ENCODE measurements at places on chromosomes 2 and 18.

- no peak for DNase-seq
Observed at GRCh38 chr18:3529601-3530000, 79.6 kb downstream of the TGIF1 start.

DNA sequence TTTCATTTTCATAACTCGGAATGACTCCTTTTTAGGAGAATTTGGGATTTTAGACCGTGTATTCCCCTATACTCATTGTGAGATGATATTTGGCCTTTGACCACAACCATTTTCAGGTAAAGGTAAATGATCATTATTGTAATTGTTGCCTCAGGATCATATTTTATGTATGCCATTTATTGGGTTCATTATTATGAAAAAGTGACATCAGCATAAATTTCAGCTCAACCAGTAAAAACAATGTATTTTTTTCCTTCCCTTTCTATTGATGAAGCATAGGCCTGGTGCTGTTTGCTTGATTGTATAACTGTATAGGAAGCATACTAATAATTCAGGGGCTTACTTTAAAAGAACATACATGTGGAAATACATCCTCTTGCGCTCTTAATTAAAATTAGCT, 832.9 kb upstream of the FANCL start:
- no peak for DNase-seq

DNA sequence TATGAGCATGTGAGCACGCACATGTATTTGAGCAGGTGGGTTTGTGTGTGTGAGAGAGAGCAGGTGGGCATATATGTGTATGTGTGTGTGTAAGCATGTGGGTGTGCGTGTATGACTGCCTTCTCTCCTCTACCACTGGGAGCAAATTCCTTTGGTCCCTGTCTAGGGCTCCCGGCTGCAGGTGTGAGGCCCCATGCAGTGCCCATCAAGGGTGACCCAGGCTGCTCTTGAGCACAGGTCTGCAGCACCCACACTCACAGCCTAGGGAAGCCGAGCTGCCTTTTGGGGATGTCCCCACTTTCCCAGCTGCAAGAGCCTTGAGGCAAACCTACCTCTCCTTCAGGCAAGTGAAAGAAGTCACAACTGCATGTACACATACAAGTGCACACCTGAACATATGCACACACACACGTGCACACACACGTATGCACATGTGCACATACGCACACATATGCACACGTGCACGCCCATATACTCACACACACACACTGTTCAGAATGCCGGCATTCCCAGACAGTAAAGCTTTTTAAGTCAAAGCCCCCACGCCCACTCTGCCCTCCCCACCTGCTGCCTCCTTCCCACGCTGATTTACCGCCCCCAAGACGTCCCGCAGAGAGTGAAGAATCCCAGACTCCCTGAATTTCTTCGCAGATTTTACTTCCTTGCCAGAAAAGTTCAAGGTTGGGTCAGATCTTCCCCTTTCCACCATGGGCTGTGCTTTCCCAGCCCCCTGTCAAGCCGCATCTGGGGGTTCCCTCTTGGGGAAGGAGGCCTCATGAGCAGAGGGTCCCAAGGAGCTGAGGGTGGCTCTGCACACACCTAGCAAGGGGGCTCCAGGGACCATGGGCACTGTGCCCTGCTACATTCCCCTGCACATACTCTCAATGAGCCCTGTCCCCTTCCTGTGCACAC, 170.6 kb downstream of the TWIST2 start:
- no peak for DNase-seq

DNA sequence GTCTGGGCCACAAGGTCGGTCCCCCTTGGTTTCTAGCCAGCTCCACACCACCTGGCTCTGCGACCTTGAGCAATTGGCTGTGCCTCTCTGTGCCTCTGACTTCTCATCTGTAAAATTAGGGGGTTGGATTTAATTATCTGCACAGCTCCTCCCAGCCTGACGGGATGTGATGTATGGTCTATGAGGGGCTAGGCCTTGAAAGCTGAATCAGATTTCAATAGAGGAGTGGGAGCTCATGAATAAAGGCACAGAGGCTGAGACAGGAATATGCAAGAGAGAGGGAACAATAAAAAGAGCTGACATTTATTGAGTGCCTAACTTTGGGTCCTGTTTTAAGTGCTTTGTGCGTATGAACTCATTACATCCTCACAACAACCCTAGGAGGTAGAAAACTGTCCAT, 104.7 kb downstream of the ALK start:
- DNase-seq = no peak

DNA sequence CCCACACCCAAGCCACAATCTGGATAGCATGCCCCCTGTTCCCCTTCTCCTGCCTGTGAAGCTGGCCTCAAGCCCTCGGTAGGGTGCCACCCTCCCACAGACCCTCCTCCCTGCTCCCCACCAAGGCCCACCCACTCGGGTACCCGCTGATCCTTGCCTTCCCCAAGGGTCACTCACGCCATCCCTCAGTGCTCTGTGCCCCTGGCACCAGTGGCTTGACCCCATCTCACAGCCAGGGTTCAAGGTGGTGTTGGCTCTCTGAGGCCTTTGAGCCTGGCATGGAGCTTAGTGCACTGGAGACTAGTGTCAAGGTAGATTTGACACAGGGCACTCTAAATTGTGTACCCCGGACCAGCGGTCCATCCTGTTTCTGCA, 11.9 kb downstream of the ADRA2B start:
- no peak for DNase-seq

DNA sequence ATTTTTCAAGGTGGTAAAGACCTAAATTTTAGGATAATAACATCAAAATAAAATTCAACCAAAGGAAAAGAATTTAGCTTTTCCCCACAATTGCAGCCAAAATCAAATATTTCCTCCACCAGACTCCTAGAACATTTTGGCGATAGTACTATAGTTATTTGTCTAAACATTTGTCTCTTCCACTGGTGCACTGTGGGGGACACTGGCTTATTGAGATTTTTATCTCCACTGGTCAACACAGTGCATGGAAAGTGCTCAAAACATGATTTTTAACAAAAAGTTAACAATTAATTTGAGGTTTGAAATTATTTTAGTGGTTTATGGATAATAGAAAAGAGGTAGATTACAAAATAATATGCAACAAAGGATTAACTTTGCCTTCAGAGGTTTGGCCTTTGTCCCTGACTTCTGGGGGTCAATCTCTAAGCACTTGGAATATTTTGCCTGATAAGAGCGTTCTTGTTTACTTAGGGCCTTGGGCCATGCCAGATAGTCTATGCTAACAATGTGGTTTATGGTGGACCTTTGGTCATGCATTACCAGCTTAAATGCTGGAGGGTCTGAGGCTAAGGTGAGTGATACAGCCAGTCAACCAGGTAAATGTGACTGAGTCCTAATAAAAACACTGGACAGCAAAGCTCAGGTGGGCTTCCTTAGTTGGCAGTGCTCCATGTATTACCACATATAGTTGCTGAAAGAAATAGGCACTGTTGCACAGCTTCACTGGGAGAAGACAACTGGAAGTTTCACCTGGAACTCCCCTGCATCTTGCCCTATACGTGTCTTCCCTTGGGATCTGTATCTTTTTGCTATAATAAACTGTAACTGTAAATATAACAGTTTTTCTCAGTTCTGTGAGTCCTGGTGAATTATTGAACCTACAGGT, 67.2 kb upstream of the SATB2 start:
- no peak for DNase-seq

DNA sequence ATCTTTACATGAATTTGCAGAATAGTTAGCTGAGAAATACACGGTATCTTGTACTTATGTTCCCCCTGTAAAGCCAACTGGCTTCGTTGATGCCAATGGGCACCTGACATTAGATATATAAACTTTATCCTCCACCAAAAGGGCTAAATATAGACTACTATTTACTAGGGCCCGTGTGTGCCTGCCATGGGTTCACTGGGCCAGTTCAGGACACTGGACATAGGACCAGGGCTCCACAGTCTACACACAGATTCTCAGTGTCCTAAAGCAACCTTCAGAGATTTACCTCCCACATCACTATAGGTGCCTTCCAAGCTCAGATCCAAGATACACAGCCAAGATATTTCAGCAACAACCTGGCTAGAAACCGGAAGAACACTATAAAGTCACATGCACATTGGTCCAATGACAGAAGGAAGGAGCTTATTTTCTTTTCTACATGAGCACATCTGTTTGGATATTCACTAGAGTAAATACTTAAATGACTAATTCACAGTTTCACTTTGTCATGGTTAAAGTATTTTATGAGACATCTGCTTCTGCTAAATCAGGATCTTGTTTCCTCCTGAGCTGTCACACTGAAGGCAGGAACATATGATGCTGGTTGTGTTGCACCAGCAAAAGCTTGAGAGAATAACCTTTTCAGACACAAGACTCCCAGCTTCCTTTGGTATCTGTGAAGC, 95.1 kb downstream of the MYO5B start:
- DNase-seq = no peak

GRCh38 chr2:160507046-160507407, 13.4 kb upstream of the RBMS1 start:
- no peak for DNase-seq

GRCh38 chr2:62362561-62362960, 143.4 kb downstream of the TMEM17 start:
- DNase-seq = no peak

GRCh38 chr18:69400253-69400975, at the start of gene DOK6:
Gene DOK6, plus strand, starts transcription at chr18:69400888.
- no peak for DNase-seq

DNA sequence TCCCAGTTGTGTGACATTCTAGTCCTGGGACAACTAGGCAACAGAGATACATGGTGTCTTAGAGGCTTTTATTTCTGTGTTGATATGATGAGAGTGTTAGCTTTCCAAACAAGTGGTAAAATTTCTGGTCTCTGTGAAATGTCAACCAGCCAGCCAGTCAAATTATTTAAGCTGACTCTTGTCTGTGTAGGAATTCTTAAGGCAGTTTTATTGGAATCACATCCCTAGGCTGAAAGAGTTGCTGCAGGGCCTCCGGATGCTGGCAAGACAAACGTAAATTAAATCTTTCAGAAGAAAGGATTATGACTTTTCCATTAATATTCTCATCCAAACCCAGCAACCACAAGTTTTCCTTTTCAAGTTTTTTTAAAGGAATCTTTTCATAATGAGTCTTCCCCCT, 44.6 kb downstream of the SERPINB7 start:
- no peak for DNase-seq

DNA sequence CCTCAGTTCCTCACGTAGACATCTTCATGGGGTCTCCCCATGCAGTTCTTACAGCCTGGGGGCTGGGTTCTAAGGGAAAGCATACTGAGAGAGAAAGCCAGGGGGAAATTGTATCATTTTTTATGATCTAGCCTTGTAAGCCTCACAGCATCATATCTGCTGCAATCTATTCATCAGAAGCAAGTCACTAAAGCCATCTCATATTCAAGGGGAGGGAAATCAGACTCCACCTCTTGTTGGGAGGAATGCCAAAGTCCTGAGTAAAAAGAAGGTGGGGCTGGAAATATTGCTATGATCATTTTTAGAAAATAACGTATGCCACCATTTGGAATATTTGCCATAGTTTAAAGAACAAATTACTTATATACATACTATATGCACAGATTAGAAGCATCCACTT, 304.6 kb downstream of the TXNL1 start:
- no peak for DNase-seq

DNA sequence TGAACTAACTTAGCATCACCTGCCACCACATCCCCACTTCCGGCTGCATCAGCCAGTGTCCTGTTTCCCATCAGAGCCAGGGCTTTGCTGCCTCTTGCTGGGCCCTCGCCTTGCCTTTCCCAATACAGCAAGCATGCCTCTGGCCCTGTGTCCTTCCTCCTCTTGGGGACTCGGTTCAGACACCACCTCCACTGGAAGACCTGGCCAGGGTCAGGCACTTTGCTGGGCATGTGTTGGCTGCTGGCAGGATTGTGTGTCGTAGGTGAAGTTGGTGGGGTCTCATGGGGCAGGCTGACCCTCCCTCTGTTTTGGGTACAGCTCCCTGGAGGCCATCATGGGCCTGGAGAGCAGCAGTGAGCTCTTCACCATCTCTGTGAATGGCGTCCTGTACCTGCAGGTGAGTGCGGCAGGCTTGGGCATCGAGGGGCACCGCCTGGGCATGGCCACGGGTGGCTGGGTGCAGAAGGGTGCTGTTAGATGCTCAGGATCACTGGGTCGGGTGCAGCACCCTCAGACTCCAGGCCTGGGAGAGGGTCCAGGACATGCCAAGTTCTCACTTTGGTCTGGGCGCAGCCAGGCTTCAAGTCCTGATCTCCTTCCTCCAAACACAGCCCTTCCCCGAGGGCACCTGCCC, 6.6 kb downstream of the ERFE start:
- DNase-seq = no peak

Data from activated naive CD4-positive, alpha-beta T cell (primary cell).